ENCODE measurements at places on chromosomes 11 and 22. TPM values are rescaled to one million over a fixed set of nuclear protein-coding genes. Genes with fewer than 3 reads are reported as not detected.

P2RX6 gene
- total RNA-seq = not detected

CASP5 gene
- total RNA-seq = not detected

RAC2 gene
- 394 TPM for total RNA-seq

ARHGAP1 gene
- total RNA-seq = 49.2 TPM

MPZL2 gene
- total RNA-seq = 135 TPM

OR52A1 gene
- not detected for total RNA-seq

KRTAP5-10 gene
- total RNA-seq = not detected

TMEM258 gene
- 64.7 TPM for total RNA-seq

MRGPRX3 gene
- not detected for total RNA-seq

NFAM1 gene
- total RNA-seq = not detected

OR2AG2 gene
- total RNA-seq = not detected

DDI1 gene
- total RNA-seq = not detected

OTOG gene
- total RNA-seq = not detected

OR8G1 gene
- not detected for total RNA-seq

CD6 gene
- not detected for total RNA-seq

ANGPTL5 gene
- not detected for total RNA-seq

OR8D4 gene
- total RNA-seq = not detected

AHNAK gene
- total RNA-seq = 391 TPM

MTMR2 gene
- total RNA-seq = 45.1 TPM

BCO2 gene
- 0.40 TPM for total RNA-seq

MAML2 gene
- 12.2 TPM for total RNA-seq

HSPB2 gene
- total RNA-seq = not detected

TRIM49 gene
- total RNA-seq = not detected

SYCE3 gene
- not detected for total RNA-seq

APOL1 gene
- 40.8 TPM for total RNA-seq

SCGB2A2 gene
- total RNA-seq = not detected

MRGPRE gene
- not detected for total RNA-seq

TSGA10IP gene
- total RNA-seq = not detected

NNMT gene
- total RNA-seq = 168 TPM

GP1BB gene
- 1.0 TPM for total RNA-seq

RCOR2 gene
- 0.07 TPM for total RNA-seq

CCDC34 gene
- total RNA-seq = 6.7 TPM

NPTXR gene
- total RNA-seq = 0.05 TPM

C11orf52 gene
- total RNA-seq = 0.49 TPM

MS4A6A gene
- not detected for total RNA-seq

PHF5A gene
- 60.4 TPM for total RNA-seq

OR51I1 gene
- not detected for total RNA-seq

MMP3 gene
- not detected for total RNA-seq

CD3E gene
- total RNA-seq = not detected

GAS2 gene
- total RNA-seq = 1.8 TPM

TESMIN gene
- total RNA-seq = 5.3 TPM

OR10D3 gene
- total RNA-seq = not detected

SYT12 gene
- total RNA-seq = not detected

MB gene
- total RNA-seq = not detected

WNT7B gene
- total RNA-seq = 0.05 TPM

H19 gene
- total RNA-seq = 6.5 TPM

AP5B1 gene
- 10.8 TPM for total RNA-seq

HBG1 gene
- not detected for total RNA-seq

FUT4 gene
- total RNA-seq = 4.4 TPM

RTN4RL2 gene
- total RNA-seq = 0.67 TPM

NXPE1 gene
- not detected for total RNA-seq

SGSM1 gene
- total RNA-seq = not detected
